Endodermal cell (in vitro differentiated cells): ENCODE measurements at places on chromosomes 5 and 9.

DNA sequence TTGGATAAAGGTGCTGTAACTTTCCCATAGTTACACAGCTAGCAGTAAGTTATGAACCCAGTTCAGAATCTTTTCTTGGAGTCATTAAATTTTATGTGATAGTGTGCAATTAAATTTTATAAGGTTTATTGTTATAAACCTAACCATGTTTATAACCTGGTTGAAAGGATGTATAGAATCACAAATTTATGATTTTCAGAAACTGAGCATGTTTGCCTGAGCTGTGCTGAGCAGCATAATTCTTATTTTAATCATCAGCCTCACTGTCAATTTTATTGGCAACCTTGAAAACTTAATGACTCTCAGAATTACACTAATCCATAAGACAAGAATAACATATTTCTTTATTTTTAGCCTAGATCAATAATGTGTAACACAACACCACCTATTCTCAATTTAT is 46.9 kb downstream of the ADAMTS19 start:
- DNase-seq = no peak

DNA sequence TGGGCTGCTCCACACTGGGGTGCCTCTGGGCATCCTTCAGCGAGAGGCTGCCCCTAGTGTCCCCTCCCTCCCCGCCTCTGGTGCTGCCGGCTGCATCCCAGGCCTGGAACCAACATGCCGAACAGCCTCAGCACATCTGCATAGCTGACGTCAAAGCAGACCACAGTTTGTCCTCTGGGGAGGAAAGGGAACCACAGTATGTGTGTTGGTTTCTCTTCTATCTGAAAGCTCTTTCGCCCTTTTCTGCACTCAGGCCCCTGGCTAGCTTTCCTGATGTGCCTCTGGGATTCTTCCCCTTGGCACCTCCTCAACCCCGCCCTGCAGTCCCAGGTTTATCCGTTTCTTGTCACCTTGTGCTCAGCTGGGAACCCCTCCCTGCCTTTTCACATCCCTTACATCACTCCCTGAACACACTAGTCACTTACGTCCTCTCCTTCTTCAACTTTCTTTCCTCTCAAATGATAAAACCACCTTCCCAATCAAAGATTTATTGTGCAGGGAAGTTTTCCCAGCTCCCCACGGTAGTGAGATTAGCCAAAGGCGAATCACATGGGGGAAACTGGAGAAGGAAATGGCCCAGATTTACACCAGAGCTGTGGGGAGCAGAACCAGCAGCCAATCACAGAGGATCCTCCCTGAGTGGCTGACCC is 35.5 kb upstream of the B4GALT1 start:
- no peak for DNase-seq

- DNase-seq = no peak
These were observed 18.8 kb upstream of the STING1 start for GRCh38 chr5:139501381-139501780.

DNA sequence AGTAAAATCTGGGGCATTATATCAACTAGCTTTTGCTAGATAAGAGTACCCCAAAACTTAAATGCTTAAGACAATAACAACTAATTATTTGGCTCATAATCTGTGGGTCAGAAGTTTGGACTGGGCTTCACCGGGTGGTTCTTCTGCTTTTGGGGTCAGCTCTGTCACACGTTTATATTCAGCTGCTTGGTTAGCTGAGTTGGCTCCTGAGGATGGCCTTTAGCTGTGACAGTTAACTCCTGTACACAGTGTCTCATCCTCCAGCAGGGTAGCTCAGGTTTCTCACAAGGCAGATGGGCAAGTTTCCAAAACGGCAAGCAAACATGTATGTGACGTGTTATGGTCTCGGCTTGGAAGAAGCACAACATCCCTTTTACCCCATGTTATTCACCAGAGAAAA is 488.2 kb downstream of the TLE4 start:
- DNase-seq = no peak

DNA sequence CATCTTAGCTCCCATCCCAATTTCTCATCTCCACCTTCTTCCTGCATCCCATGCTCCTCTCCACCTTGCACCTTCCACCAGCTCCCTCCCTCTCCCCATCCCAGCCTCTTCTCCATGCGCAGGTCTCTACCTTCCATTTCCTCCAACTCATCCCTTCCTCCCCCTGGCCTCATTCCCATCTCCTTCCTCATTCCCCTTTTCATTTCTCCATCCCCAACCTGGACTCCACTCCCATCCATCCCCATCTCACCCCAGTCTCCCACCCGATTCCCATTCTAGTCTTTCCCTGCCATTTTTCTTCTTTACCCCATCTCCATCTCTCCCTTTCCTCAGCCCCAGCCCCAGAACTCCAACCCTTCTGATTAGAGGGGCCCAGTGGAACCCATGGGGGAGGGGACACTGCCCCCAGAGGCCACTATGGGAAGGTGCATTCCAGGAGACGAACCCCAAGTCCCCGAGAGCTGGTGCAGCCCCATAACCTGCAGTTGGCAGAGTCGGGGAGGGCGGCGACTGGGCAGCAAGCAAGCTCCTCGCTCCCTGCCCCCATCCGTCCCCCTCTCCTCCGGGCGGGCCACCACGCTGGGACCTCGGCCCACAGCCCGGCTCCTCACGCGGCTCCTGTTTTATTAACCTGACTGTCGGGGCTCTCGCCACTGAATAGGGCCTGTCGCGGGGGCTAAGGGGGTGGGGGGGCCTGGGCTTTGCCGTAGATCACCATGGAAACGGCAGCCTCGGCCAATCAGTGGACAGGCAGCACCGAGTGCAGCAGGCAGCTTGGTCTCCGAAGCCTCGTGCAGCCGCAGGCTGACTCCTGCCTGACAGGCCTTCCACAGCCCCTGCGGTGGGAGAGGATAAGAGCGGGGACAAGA is 66.7 kb downstream of the PCDH1 start:
- peak; percentile 89 for DNase-seq

- DNase-seq = no peak
These were observed 1471.7 kb upstream of the C9orf72 start for GRCh38 chr9:29044959-29045358.

- DNase-seq = no peak
These were observed 197.2 kb downstream of the NXNL2 start for GRCh38 chr9:88732128-88732527.

DNA sequence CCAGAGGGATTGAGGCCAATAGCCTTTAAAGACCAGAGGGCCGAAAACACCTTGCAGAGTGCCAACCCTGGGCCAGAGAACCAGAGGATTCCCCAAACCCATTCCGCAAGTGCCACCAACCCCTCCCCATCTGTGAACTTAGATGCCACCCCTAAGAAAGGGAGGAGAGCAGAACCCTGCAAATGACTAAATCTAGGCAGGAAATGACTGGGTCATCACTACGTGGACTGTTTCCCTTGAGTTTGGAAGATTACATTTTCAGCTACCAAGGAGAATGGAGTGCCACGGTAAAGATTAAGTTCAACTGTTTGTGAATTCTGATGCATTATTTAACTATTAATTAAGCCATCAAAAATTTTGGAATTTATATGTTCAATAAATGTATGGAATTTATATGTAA is 142.8 kb downstream of the ENC1 start:
- no peak for DNase-seq
